Ovary (tissue), 10 donors: ENCODE measurements at places on chromosomes 5 and 9. TPM values are rescaled to one million over a fixed set of nuclear protein-coding genes. Genes with fewer than 3 reads are reported as not detected.

GRCh38 chr5:152549709-152550108 lies 144.6 kb upstream of the NMUR2 start:
- no peak for DNase-seq
- no peaks in the 10 kb centered on the region for H3K4me1 ChIP-seq
- H3K36me3 ChIP-seq = no peaks in the 10 kb centered on the region
- H3K4me3 ChIP-seq = no peak overlapping the region
- H3K27me3 ChIP-seq = no peaks in the 10 kb centered on the region

- H3K27ac ChIP-seq = no peak overlapping the region
- no peaks in the 10 kb centered on the region for H3K27me3 ChIP-seq
- no peaks in the 10 kb centered on the region for H3K36me3 ChIP-seq
- H3K4me3 ChIP-seq = no peak overlapping the region
Measured at GRCh38 chr9:119701651-119702050, 332.4 kb upstream of the BRINP1 start.

DNA sequence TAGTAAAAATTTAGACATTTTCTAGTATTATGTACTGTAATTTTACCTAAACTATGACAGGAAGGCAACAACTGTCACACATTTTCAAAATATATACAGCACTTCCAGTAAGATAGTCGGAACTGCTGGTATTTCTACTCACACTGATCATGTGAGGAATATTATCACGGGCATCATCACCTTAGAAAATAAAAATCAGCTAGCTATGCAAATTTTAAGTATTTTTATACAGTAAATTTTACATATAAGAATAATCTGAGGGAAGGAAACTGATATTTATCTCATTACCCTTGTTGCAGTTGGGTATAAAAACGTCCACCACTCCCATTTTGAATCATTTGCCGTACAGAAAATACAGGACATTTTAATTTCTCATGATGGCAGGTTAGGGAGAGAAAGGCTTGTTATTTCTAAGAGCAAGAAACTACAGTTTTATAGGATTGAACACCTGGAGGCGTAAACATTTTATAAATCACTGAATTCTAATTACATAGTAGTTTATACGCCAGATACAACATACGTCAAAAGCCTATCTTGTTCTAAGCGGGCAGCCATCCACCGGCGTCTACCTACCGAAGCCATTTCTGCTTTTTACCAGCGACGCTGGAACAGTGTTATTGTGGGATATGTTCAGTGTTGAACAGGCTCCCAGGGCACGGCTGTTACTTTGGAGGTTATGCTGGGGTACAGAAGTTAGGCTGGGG lies 729 bp upstream of the TNPO1 start:
- no peaks in the 10 kb centered on the region for H3K4me1 ChIP-seq
- no peak for DNase-seq
- H3K4me3 ChIP-seq = peak overlapping the region; percentile 78

DNA sequence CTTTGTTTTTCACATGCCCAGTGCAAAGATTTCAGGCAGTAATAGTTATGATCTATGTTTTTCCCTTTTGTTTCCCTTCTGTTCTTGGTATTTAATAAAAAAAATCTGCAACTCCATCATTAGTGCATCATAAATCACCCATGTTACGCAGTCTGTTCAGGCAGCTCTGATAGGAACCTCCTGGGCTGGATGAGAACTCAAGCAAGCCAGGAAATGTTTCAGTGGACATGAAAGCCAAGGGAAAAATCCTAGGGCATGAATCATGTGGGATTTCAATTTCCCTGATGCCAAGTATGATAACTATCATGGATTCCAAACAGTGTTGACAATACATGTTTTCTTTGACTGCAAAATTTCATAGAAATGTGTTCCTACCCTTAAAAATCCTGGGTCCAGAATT lies 119.7 kb upstream of the TARS1 start:
- DNase-seq = peak; percentile 21
- H3K27me3 ChIP-seq = no peaks in the 10 kb centered on the region
- H3K36me3 ChIP-seq = no peaks in the 10 kb centered on the region
- no peak overlapping the region for H3K4me3 ChIP-seq
- H3K27ac ChIP-seq = no peak overlapping the region

DNA sequence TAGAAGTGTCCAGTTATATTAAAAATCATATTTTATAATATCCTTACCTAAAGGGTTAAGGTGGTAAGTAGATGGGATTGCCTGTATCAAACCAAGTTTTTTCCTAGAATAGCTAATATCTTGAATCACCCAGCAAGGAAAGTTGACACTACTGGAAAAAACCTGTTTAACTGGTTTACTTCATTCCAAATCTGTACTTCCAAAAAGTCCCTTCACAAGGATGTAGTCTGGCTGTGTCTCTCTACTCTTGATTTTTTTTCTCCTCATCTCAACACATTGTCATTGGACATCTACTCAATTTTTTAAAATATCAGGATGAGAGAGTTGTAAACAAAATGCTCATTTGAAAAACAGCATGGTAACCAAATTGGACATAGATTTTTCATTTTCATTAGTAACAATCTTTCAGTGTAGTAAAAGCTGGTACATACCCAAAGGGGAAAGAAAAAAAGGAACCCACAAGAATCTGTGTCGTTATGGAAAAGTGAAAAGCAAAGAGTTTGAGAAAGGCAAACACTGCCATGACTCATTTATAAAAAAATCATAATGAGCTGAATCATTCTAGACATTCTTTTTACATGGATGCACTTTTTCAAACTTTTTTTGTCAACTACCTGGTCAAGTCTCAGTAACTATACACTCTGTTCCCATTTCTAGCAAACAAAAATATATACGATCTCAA lies 173.5 kb downstream of the GLIS3 start:
- DNase-seq = no peak
- H3K27me3 ChIP-seq = no peaks in the 10 kb centered on the region
- no peak overlapping the region for H3K27ac ChIP-seq
- peaks cover 2% of the 10 kb centered on the region for H3K4me1 ChIP-seq

- no peak overlapping the region for H3K4me3 ChIP-seq
- peaks cover 4% of the 10 kb centered on the region for H3K4me1 ChIP-seq
- DNase-seq = no peak
Measured at GRCh38 chr9:130114741-130115140, 57.5 kb upstream of the NCS1 start.

DNA sequence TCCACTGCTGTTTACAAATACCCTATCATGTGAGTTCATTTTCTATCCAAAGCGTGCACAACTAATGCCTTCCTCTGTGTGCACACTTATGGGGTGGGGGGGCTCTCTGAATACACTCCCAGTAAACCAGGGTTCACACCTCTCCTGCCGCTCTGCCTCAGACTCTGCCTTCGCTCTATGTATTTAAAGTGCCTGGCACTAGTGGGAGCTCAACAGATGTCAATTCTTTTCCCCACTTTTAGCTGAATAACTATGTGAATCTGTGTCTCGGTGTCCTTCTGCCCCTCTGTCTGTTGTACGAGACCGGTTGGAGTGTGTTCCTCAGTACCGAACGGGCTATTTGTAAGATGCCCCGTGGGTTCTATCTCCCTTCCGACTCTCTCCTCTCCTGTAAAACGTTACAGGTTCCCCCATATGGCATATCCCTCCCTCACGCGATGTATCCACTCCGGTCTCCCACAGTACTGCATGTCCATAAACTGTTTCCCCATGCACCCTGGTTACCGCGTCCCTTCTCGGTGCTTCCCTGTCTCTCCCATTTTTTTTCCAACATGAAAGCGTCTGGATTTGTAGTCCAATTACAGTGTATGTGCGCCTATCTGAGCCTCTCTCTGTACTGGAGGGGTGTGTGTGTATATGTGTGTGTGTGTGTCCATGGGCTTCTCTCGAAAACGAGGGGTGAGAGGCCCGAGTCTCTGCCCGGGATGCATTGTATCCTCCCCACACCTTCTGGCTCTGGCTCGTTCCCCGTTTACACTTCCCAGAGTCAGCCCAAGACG lies 1.6 kb downstream of the ELL2 start:
- no peaks in the 10 kb centered on the region for H3K27me3 ChIP-seq
- no peak overlapping the region for H3K27ac ChIP-seq
- no peak for DNase-seq
- peak overlapping the region; percentile 61 for H3K4me3 ChIP-seq

GRCh38 chr5:68994645-68995044 lies 99.2 kb upstream of the SLC30A5 start:
- no peak for DNase-seq
- no peaks in the 10 kb centered on the region for H3K4me1 ChIP-seq

GRCh38 chr9:73042155-73042554 lies 89.3 kb upstream of the ALDH1A1 start:
- DNase-seq = no peak
- H3K36me3 ChIP-seq = no peaks in the 10 kb centered on the region

- H3K27ac ChIP-seq = peak overlapping the region; percentile 47
- peaks cover 4% of the 10 kb centered on the region for H3K4me1 ChIP-seq
- no peak for DNase-seq
Measured at GRCh38 chr5:138212828-138213160, 329 bp downstream of the CDC23 start.

GRCh38 chr5:8135742-8136141 lies 266.8 kb downstream of the MTRR start:
- no peaks in the 10 kb centered on the region for H3K4me1 ChIP-seq
- H3K36me3 ChIP-seq = no peaks in the 10 kb centered on the region
- no peak overlapping the region for H3K4me3 ChIP-seq
- DNase-seq = no peak

LCP2 gene
- 5.0 TPM for total RNA-seq

SLIT3 gene
- 24.2 TPM for total RNA-seq

INSL6 gene
- total RNA-seq = not detected

WDR31 gene
- 5.3 TPM for total RNA-seq

MRNIP gene
- total RNA-seq = 51.9 TPM

ACTBL2 gene
- total RNA-seq = not detected

PHF24 gene
- total RNA-seq = 0.20 TPM

CAPSL gene
- 1.8 TPM for total RNA-seq
